Tracheal epithelial cell (primary cell): ENCODE measurements at places on chromosomes 7 and 10. TPM values are rescaled to one million over a fixed set of nuclear protein-coding genes. Genes with fewer than 3 reads are reported as not detected.

Gene UBTD1
- 15.3 and 22.4 TPM in 2 replicates for total RNA-seq

Gene CLDN3
- 2.7 TPM in 1 of 2 replicates, not detected in the other for total RNA-seq

Gene GIMAP5
- total RNA-seq, result 0.24 and 0.64 TPM in 2 replicates

Gene CALHM2
- total RNA-seq, result 0.43 and 0.72 TPM in 2 replicates
